ENCODE measurements at places on chromosomes 5 and 9. TPM values are rescaled to one million over a fixed set of nuclear protein-coding genes. Genes with fewer than 3 reads are reported as not detected.

The HK3 gene
- not detected for total RNA-seq

GRCh38 chr9:124290053-124290591 lies 32.4 kb downstream of the NEK6 start:
- peaks cover 31% of the 10 kb centered on the region for H3K4me1 ChIP-seq
- peaks cover 10% of the 10 kb centered on the region for H3K27me3 ChIP-seq
- no peak overlapping the region for H3K4me3 ChIP-seq
- no peak for DNase-seq
- H3K36me3 ChIP-seq: no peaks in the 10 kb centered on the region
- no peak overlapping the region for H3K27ac ChIP-seq

DNA sequence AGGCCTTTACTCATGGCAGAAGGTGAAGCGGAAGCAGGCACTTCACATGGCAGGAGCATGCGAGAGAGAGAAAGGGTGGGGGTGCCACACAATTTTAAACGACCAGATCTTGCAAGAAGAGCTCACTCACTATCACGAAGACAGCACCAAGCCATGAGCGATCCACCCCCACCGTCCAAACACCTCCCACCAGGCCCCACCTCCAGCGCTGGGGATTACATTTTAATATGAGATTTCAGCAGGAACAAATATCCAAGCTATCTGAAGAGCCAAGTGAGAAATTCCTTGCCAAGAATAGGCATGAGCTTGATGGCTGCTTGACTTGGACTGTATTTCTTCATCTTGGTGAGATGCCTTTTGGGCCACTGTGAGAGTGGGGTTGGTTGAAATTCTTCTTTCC lies 88.0 kb downstream of the PDZD2 start:
- H3K4me3 ChIP-seq: no peak overlapping the region
- no peak overlapping the region for H3K27ac ChIP-seq
- H3K4me1 ChIP-seq: no peaks in the 10 kb centered on the region
- no peaks in the 10 kb centered on the region for H3K36me3 ChIP-seq
- H3K27me3 ChIP-seq: peaks cover 2% of the 10 kb centered on the region

DNA sequence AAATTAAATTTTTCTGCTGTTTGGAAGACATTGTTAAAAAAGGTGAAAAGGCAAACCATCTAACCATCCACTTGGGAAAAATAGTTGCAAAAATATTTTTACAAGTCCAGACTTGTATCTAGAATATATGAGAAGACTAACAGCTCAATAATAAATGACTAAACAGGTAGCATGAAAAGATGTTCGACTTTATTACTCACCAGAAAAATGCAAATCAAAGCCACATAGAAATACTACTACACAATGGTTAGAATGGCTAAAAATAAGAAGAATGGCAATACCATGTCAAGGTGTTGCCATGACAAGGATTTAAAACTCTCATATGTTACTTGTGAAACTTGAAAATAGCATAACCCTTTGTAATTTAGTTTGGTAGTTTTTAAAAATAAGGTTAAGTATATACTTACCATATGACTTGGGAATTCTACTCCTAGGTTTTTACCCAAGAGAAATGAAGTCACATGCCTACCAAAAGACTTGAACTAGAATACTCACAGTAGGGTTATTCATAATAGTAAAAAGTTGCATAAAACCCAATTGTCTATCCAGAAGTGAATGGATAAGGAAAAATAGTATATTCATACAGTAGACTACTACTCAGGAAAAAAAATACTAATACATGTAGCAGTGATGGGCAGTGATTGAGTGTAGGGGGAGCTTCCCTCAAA lies 93.8 kb downstream of the VPS13A start:
- no peak overlapping the region for H3K4me3 ChIP-seq
- no peaks in the 10 kb centered on the region for H3K4me1 ChIP-seq

GRCh38 chr9:110033869-110034268 lies 174.1 kb downstream of the C9orf152 start:
- DNase-seq: no peak
- H3K27me3 ChIP-seq: no peaks in the 10 kb centered on the region
- no peak overlapping the region for H3K27ac ChIP-seq
- H3K36me3 ChIP-seq: no peaks in the 10 kb centered on the region

DNA sequence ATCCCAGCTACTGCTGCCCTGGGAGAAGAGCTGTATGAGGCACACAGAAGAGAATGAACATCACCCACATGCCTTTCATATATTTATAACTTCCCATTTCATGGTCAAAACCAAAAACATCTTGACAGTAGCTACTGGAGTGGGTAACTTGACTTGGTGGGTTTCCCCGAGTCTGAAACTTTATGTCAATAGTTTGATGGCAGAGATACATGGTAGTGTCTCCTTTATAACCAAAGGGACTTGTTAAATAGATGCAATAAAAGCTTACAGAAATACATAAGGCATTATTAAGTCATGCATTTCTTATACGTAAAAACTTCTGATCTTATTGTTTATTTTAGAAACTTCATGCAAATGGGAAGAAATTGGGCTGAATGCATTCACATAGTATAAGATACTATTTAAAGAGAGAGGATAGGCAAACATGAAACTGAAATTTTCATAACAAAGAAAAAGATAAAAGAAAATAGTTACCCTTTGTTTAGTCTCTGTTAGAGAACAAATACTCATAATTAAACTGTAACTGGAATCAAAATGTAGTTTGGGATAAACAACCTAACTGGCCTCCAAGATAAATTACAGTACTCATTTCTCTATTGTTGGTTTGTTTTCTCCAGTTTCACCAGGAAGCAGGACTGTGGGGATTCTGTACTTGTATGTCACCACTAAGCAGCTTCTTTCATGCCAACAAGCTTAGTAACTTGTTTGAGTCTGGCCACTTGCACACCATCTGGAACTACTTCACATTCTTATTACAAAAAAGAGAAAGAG lies 459.3 kb upstream of the MEF2C start:
- no peak for DNase-seq
- H3K27me3 ChIP-seq: no peaks in the 10 kb centered on the region
- H3K36me3 ChIP-seq: no peaks in the 10 kb centered on the region
- no peak overlapping the region for H3K27ac ChIP-seq
- no peak overlapping the region for H3K4me3 ChIP-seq
- no peaks in the 10 kb centered on the region for H3K4me1 ChIP-seq

GRCh38 chr9:13967438-13967837 lies 346.5 kb downstream of the NFIB start:
- DNase-seq: no peak
- no peaks in the 10 kb centered on the region for H3K4me1 ChIP-seq
- H3K4me3 ChIP-seq: no peak overlapping the region
- H3K27ac ChIP-seq: no peak overlapping the region
- no peaks in the 10 kb centered on the region for H3K36me3 ChIP-seq

- no peaks in the 10 kb centered on the region for H3K4me1 ChIP-seq
- no peak overlapping the region for H3K27ac ChIP-seq
- no peak overlapping the region for H3K4me3 ChIP-seq
- DNase-seq: no peak
- H3K36me3 ChIP-seq: no peaks in the 10 kb centered on the region
These were observed 199.6 kb upstream of the RGMB start for GRCh38 chr5:98573834-98574320.

DNA sequence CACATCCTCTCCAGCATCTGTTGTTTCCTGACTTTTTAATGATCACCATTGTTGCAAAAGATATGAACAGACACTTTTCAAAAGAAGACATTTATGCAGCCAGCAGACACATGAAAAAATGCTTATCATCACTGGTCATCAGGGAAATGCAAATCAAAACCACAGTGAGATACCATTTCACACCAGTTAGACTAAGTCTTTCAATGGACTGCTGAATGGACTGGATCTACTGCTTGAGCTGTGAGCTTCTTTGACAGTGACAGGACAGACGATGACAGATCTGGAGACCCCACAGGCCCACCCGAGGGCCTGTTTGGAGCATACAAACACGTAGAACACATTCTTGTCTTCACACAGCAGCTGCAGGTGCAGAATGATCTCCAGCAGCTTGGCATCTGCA lies 266.1 kb upstream of the RIOK2 start:
- no peak overlapping the region for H3K27ac ChIP-seq
- no peak overlapping the region for H3K4me3 ChIP-seq
- no peaks in the 10 kb centered on the region for H3K27me3 ChIP-seq
- no peaks in the 10 kb centered on the region for H3K36me3 ChIP-seq
- no peak for DNase-seq

- no peaks in the 10 kb centered on the region for H3K27me3 ChIP-seq
- peaks cover 7% of the 10 kb centered on the region for H3K36me3 ChIP-seq
- H3K4me3 ChIP-seq: no peak overlapping the region
- peaks cover 9% of the 10 kb centered on the region for H3K4me1 ChIP-seq
These were observed 4.0 kb upstream of the ATP6V1G1 start for GRCh38 chr9:114583371-114584155.

GRCh38 chr9:98576354-98576753 lies 132.4 kb downstream of the GABBR2 start:
- DNase-seq: no peak
- H3K36me3 ChIP-seq: no peaks in the 10 kb centered on the region
- H3K4me1 ChIP-seq: peaks cover 10% of the 10 kb centered on the region
- peaks cover 19% of the 10 kb centered on the region for H3K27me3 ChIP-seq

All from activated naive CD4-positive, alpha-beta T cell treated with anti-CD3 and anti-CD28 coated beads for 36 hours (primary cell).